ENCODE measurements at places on chromosomes 2 and 18. TPM values are rescaled to one million over a fixed set of nuclear protein-coding genes. Genes with fewer than 3 reads are reported as not detected.
A peak's percentile ranks its signal among the peaks of the same experiment; 100 is the strongest.

DNA sequence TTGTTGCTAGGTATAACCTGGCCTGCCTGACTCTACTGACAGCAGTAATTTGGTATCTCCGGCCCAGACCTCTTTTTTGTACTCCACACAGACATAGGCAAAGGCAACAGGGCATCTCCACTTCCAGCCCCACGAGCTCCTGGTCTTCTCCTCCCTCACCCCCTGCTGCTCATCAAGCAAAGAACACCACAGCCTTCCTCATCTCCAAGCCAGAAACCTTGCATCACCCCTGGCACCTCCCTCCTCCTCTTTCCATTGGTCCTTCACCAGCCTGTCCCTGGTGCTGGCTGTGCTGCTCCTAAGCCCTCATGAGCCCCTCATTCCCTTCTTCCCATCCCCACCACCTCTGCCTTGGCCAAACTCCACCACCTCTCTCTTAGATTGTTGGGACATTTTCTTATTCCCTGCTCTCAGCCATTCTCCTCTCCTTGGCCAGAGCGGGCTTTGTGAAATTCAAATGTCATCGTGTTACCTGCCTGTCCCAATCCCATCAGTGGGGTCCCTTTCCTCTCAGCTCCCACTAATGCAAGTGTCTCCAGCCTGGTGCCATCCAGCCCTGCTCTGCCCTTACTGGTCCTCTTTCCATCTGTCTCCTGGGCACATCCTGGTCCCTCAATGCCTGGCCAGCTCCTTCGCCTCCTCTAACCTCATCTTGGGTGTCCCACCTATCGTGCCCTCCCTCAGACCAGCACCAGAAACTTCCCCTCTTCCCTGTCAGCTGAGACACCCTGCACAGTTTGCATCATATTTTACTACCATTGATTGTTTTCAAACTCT, 77.4 kb downstream of the INHBB start:
- no peak for DNase-seq
- H3K27me3 ChIP-seq: peaks cover 61% of the 10 kb centered on the region
- no peaks in the 10 kb centered on the region for H3K4me1 ChIP-seq
- no peaks in the 10 kb centered on the region for H3K36me3 ChIP-seq
- no peak overlapping the region for H3K27ac ChIP-seq

DNA sequence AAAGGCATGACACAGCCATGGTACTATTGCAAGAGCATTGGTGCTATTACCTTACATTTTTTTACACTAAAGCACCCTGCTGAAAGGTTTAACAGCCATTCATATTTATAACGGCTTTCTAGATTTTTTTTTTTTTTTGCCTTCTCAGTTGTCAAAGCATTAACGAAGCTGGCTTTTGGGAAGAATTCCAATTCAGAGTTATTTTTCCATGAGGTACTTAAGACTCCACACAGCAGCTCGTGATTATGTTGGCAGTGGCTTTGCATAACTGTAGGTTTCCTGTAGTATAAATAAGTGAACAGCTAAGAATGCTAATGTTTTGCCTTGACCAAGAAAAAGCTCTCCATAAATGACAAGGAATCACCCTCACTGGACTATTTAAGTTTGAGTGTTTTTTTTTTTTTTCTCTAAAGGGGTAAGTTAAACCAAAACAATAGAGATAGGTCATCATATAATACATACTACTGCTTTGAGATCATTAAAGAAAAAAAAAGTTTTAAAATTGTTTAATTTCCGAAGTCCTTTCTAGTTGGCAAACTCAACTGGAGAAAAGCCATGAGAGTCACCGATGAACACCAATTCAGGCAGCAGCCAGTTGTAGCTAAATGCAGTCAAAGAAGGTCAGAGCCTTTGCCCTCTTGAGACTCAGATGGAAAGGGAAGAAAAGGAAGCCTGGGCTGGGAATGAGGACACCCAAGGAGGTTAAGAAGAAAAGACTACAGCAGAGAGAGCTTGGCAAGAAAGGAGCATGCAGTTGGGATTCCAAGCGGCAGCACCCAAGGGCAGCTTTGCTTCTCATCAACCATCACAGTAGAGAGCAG, 187.4 kb upstream of the NCKAP5 start:
- H3K4me1 ChIP-seq: peaks cover 26% of the 10 kb centered on the region
- H3K4me3 ChIP-seq: no peak overlapping the region
- H3K27ac ChIP-seq: no peak overlapping the region

DNA sequence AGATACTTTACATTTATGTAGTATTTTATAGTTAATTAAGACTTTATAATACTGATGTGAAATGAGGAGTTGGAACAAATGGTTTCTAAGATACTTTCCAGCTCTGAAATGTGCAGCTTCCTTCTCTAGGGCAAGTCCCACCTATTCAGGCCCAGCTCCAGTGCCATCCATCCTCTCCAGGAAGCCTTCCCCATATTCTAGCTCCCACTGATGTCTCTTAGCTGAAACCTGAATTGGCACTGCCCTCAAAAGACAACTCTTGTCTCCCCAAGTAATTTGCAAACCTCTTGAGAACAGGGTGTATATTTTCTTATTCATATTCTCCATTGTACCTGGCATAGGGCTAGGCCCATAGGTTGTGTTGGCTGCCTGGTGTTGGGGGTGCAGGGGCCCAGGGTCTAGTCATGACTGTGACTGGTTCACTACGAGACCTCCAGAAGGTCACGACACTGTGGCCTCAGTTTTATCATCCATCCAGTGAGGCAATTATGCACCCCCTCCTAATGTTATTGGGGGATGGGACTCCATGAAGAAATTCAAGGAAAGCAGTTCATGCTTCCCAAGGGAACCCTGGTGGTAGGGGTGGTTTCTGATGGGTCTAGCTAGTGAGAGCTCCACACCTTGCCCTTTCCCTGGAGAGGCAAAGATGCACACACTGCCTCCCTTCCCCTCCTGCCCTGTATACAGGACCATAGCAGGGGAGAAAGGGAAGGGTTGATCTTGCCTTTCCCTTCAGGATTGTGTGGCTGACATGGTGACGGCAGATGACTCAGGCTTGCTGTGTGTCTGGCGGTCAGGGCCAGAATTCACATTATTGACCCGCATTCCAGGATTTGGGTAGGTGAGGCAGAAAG, 2.8 kb downstream of the WDR54 start:
- H3K27ac ChIP-seq: peak overlapping the region; percentile 66
- H3K27me3 ChIP-seq: no peaks in the 10 kb centered on the region
- no peak for DNase-seq
- peak overlapping the region; percentile 38 for H3K4me3 ChIP-seq
- peaks cover 15% of the 10 kb centered on the region for H3K36me3 ChIP-seq
- peaks cover 46% of the 10 kb centered on the region for H3K4me1 ChIP-seq

- no peak overlapping the region for H3K4me3 ChIP-seq
- peaks cover 5% of the 10 kb centered on the region for H3K27me3 ChIP-seq
- H3K4me1 ChIP-seq: no peaks in the 10 kb centered on the region
- H3K27ac ChIP-seq: no peak overlapping the region
- DNase-seq: no peak
- no peaks in the 10 kb centered on the region for H3K36me3 ChIP-seq
These were observed 264.5 kb downstream of the EIPR1 start for GRCh38 chr2:3113122-3113521.

DNA sequence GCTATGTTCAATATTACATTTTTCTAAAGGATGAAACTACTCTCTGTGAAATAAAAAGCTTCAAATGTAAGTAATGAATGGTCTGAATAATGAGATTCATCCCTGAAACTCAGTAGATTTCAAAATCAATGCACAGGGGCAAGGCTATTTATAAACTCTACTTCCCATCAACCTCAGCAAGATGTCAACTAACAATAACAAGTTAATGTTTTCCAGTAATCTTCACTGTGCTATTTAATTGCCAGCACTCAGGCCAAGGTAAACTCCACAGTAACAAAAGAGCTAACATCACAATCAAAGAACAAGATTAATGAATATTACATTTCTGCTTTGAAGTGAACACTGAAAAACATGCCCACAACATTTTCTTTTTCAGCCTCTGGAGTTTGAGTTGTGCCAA, 144.3 kb upstream of the ZFP36L2 start:
- peaks cover 12% of the 10 kb centered on the region for H3K4me1 ChIP-seq
- H3K27me3 ChIP-seq: no peaks in the 10 kb centered on the region
- DNase-seq: no peak
- H3K4me3 ChIP-seq: no peak overlapping the region

GRCh38 chr18:35619464-35619863, 37.9 kb downstream of the GALNT1 start:
- H3K4me1 ChIP-seq: no peaks in the 10 kb centered on the region
- no peak overlapping the region for H3K4me3 ChIP-seq
- H3K27ac ChIP-seq: no peak overlapping the region
- H3K27me3 ChIP-seq: no peaks in the 10 kb centered on the region
- DNase-seq: no peak

GRCh38 chr2:101223814-101224231, 28.9 kb upstream of the CNOT11 start:
- H3K4me3 ChIP-seq: no peak overlapping the region
- no peak overlapping the region for H3K27ac ChIP-seq
- DNase-seq: no peak
- no peaks in the 10 kb centered on the region for H3K36me3 ChIP-seq
- no peaks in the 10 kb centered on the region for H3K27me3 ChIP-seq
- no peaks in the 10 kb centered on the region for H3K4me1 ChIP-seq

DNA sequence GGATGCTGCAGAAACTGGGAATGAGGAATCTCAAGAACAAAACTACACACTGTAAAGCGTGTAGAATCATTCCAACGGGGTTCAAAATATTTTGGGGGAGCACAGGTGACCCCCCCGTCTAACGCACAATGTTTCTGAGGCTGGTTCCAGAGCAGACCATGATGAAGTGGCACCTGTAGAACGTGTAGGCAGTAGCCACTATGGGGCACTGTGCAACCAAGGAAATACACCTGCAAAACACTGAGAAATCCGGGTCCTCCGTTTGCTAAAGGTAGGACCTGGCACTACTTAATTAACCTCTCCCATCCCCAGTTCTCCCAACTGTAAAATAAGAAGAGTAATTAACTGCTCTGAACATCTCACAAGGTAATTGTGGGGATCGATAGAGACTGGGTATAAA, 22.6 kb downstream of the ST6GAL2 start:
- peaks cover 9% of the 10 kb centered on the region for H3K27me3 ChIP-seq
- H3K4me3 ChIP-seq: no peak overlapping the region
- no peak for DNase-seq

DNA sequence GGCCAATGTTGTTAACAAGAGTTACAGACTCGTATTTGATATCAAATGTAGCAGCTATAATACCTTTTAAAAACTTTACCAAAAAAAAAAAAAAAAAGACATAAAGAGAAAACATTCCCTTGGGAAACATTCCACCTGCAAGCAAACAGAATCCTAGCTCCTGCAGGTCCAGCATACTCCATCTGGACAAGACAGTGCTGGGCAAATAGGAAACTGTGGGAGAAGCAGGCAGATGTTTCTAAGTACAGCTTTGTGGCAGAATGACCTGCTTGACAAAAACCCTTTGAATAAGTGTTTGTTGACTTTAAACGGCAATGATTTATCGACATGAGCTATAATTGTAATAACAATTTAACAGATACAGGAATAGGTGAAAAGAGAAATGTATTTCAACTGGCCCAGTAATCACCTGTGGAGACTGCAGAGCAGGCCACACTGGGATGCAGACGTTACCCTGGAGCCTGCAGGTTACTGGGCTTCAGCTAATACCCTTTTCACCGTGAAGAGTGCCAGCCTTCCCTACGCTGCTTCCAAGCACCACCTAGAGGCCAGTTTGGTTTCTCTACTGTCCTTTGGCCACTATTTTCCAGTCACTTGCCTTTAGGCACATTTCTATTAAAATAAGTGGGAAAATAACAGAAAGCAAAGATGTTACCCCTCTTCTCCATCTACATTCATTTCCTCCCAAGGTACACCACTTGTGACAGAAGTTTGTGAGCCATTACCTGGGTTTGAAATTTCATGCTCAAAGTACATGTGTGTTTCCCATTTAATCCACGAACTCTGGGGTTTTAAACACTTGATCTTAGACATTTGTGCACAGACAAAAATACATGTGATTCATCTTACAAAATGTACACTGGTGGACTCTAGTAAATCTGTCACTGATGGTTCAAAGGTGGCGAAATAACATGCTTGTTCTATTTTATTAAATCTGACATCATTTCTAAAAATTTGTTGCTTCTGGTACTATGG, 96.9 kb upstream of the ZNF397 start:
- no peak overlapping the region for H3K27ac ChIP-seq
- peaks cover 2% of the 10 kb centered on the region for H3K27me3 ChIP-seq
- H3K4me3 ChIP-seq: no peak overlapping the region
- H3K36me3 ChIP-seq: peaks cover 15% of the 10 kb centered on the region
- no peaks in the 10 kb centered on the region for H3K4me1 ChIP-seq
- peak; percentile 45 for DNase-seq

GRCh38 chr18:79629606-79630005, 50.0 kb upstream of the CTDP1 start:
- no peak for DNase-seq
- peaks cover 36% of the 10 kb centered on the region for H3K27me3 ChIP-seq
- H3K27ac ChIP-seq: no peak overlapping the region
- H3K36me3 ChIP-seq: peaks cover 6% of the 10 kb centered on the region
- peaks cover 7% of the 10 kb centered on the region for H3K4me1 ChIP-seq
- peak overlapping the region; percentile 66 for H3K4me3 ChIP-seq

DNA sequence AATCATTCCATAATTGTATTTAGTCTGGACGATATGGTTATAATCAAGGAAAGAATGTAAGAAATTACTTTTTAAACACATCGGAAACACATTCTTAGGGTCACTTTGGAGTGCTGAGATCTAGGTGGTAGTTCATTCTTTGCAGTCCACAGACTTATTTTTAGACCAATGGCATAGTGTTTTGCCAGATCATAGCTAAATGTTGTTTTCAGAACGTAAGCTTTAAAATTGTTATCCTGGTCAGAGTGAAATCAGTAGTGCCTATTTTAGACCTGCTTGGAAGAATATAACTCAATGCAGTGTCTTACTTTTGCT, 4.3 kb downstream of the MYL12A start:
- peaks cover 76% of the 10 kb centered on the region for H3K4me1 ChIP-seq
- peak overlapping the region; percentile 63 for H3K4me3 ChIP-seq
- peaks cover 7% of the 10 kb centered on the region for H3K27me3 ChIP-seq
- DNase-seq: no peak
- H3K27ac ChIP-seq: peak overlapping the region; percentile 61

DNA sequence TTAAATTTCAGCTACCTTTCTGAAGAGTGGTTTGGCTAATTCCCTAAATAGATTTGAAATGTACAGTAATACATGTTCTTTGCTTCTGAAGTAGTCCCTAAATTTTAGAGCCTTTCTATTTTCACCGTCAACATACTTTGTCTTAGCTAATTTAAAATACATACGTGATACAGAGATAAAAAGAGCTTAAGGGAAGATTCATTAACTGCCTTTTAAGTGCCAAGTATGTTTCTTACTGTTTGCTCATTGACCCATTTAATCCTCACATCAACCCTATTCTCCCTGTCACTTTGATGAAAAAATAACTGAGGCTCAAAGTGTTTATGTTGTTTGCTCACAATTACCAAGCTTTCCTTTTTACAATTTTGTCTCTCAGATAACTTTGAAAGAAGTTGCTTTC, 118.6 kb upstream of the CDH7 start:
- H3K27ac ChIP-seq: no peak overlapping the region
- DNase-seq: no peak
- H3K27me3 ChIP-seq: no peaks in the 10 kb centered on the region
- H3K36me3 ChIP-seq: no peaks in the 10 kb centered on the region

The SERPINB2 gene
- 86.7 TPM for total RNA-seq

The TCF7L1 gene
- total RNA-seq: 8.8 TPM

The CENPA gene
- total RNA-seq: 15.2 TPM

The SERPINB12 gene
- not detected for total RNA-seq
